ENCODE measurements at places on chromosomes 3 and 15.

DNA sequence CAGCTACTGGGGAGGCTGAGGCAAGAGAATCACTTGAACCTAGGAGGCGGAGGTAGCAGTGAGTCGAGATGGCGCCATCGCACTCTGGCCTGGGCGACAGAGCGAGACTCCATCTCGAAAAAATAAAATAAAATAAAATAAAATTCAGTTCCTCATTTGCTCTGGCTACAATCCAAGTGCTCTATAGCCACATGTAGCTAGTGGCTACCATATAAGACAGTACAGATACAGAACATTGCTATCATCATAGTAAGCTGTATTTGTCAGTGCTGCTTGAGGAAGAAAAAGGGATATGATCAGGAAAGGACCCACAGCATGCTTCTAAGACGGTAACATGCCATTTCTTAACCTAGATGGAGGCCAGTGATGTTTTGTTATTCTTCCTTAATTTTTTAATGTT is 88.7 kb upstream of the CDAN1 start:
- no peak for DNase-seq

GRCh38 chr3:44648564-44649229 is at the start of gene ZNF35:
Gene ZNF35, plus strand, starts transcription at chr3:44648732. Its CDS starts 2,336 bp downstream, at chr3:44651068.
- DNase-seq, result peak; percentile 69

- DNase-seq, result no peak
Observed at GRCh38 chr3:34261001-34261385, 462.6 kb downstream of the PDCD6IP start.

DNA sequence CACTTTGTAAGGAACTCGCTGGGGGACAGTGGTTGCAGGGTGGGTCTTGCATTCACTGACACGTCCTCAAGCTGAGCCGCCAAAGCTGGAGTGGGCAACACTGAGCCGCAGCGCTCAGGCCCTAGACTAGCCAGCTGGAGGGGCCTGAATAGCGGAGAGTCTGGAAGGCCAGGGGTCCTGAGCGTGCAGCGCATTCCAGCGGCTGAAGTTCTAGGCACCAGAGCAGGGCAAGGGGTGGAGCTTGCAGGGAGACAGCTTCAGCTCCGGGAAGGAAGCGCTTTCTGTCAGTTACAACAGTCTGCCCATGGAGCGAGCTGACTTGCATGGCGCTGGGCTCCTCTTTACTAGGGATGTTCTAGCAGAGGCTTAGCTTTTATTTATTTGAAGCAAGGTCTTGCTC is 2.7 kb downstream of the MAP6D1 start:
- DNase-seq, result no peak

GRCh38 chr15:77527164-77527778 is 105.4 kb downstream of the LINGO1 start:
- DNase-seq, result peak; percentile 73

DNA sequence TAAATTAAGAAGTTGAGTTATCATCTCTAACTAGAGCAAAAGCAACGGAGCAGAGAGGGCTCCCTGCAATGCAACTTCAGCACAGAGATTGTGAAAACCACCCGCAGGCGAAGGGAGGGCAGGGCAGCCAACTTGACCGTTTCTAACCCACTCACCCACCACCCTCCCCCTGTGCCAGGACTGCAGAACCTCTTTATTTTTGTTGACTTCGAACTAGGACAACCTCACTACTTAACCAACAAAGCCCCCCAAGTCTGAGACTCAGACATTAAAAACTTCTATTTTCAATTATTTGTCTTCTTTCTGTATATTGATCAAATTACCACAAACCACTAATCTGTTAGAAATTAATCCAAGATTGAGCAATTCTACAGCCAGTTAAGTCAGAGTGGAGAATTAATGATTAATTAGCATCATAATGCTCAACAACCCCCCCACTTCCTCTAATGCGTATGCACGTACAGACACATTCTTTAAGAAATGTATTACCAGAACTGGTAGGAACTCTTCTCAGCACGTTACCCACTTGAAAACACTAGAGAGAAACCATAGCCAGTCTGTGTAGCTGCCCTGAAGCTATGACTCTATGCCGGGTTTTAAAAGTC is 2.0 kb downstream of the MGLL start:
- DNase-seq, result no peak

DNA sequence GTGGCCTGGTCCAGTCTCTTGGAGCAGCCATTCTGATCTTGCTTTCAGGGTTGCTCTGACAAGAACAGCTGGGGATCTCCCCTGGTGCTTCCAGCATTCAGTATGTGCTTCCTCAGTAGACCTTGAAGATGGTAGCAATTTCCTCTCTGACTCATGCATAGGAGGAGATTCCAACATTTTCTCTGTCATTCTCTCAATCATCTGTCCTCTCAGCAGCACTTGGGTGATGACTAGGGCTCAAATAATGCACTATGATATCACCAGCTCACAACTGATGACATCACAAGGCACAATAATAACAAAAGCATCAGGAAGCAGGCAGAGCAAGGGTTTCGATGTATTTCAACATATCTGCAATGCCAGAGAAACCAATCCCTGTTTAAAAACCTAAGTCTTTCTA is 52.7 kb downstream of the NFKBIZ start:
- no peak for DNase-seq

DNA sequence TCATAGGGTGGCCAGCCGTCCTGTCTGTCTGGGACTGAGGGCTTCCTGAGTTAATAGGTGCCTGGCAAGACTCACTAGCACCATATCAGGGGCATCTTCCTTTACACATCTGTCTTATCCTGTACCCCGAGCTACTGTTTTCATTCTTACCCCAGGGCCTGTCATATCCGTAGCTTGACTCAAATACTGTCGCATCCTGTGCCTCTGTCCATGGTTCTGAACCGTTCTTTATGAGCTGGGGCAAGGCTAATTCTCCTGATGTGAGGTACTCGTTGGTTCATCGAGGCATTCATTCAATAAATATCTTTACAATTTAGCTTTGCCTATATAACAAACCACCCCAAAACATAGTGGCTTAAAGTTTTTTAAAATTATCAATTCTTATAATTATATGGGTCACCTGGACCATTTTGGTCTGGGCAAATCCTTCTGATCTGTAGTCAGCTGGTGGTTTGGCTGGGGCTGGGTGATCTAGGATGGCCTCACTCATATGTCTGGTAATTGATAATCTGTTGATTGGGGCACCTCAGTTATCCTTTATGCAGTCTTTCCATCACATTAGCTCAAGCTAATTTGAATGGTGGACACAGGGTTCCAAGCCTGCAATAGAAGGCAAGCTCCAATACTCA is 121.2 kb downstream of the TLE3 start:
- DNase-seq, result peak; percentile 42

GRCh38 chr3:54905261-54905888 is 22.5 kb downstream of the LRTM1 start:
- DNase-seq, result no peak

GRCh38 chr3:37107846-37108245 is 66.5 kb downstream of the LRRFIP2 start:
- DNase-seq, result no peak

All from right kidney (tissue), 9 donors.